ENCODE measurements at places on chromosomes 3 and 15. TPM values are rescaled to one million over a fixed set of nuclear protein-coding genes. Genes with fewer than 3 reads are reported as not detected.

BFSP2 gene
- not detected for total RNA-seq

UCN2 gene
- total RNA-seq: 2.8 TPM

CPNE9 gene
- not detected for total RNA-seq

TRAIP gene
- 18.1 TPM for total RNA-seq

DNA sequence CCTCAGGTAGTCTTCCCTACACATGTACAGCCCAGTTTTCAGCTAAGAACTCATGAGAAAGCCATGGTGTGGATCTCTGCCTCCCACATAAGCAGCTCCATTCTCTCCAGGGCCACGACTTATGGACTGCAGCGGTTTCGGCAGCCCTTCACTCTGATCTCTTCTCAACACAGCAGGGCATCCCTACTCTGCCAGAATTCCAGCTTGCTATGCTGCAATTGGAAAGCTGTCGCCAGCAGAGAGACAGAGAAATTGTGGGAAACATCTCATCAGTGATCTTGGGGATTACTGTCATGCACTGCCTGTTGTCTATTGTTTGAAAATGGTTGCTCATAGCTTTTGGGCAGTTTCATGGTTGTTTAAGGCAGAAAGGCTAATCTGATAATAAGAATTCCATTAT, 11.9 kb upstream of the BLM start:
- no peak overlapping the region for H3K27ac ChIP-seq
- DNase-seq: no peak
- H3K4me1 ChIP-seq: no peaks in the 10 kb centered on the region
- no peaks in the 10 kb centered on the region for H3K27me3 ChIP-seq
- H3K36me3 ChIP-seq: no peaks in the 10 kb centered on the region
- no peak overlapping the region for H3K4me3 ChIP-seq

DNA sequence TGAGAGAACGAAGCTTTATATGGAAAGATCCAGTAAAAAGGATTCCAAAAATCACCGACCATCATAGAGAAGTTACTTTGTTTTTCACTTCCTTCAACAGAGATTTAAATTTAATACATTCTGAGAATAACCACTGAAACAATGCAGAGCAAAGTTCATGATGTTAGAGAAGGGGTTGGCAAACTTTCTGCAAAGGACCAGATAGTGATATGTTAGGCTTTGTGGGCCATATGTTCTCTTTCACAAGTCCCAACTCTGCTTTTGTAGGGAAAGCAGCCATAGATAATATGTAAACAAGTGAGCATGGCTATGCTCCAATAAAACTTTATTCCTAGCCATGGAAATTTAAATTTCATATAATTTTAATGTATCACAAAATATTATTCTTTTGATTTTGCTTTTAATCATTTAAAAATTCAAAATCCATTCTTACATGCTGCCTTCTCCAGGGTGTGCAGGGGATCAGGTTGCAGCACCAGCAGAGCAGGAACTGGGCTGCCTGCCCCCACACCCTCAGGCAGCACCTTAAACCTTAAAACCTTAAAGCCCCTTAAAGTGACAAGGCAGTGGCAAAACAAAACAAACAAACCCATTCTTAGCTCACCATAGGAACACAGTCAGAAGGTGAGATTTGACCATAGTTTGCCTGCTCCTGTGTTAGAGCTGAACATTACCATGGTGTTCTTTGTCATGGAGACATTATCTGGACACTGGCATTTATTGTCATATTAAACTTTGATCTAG, 16.9 kb upstream of the IGSF10 start:
- no peaks in the 10 kb centered on the region for H3K36me3 ChIP-seq
- DNase-seq: peak; percentile 51
- no peak overlapping the region for H3K27ac ChIP-seq
- no peak overlapping the region for H3K4me3 ChIP-seq
- H3K4me1 ChIP-seq: peaks cover 20% of the 10 kb centered on the region

GRCh38 chr3:172303941-172304558, 144.2 kb downstream of the GHSR start:
- H3K27ac ChIP-seq: 0 out of 2 replicates have a peak overlapping the region, but pooled peaks have one; percentile 4
- peaks cover 46% of the 10 kb centered on the region for H3K4me1 ChIP-seq
- no peak for DNase-seq
- H3K36me3 ChIP-seq: peaks cover 87% of the 10 kb centered on the region
- no peaks in the 10 kb centered on the region for H3K27me3 ChIP-seq

- no peaks in the 10 kb centered on the region for H3K4me1 ChIP-seq
- H3K27ac ChIP-seq: no peak overlapping the region
- H3K27me3 ChIP-seq: no peaks in the 10 kb centered on the region
- no peak for DNase-seq
- no peaks in the 10 kb centered on the region for H3K36me3 ChIP-seq
Observed at GRCh38 chr3:59709702-59710553, 660.1 kb upstream of the CFAP20DC start.

DNA sequence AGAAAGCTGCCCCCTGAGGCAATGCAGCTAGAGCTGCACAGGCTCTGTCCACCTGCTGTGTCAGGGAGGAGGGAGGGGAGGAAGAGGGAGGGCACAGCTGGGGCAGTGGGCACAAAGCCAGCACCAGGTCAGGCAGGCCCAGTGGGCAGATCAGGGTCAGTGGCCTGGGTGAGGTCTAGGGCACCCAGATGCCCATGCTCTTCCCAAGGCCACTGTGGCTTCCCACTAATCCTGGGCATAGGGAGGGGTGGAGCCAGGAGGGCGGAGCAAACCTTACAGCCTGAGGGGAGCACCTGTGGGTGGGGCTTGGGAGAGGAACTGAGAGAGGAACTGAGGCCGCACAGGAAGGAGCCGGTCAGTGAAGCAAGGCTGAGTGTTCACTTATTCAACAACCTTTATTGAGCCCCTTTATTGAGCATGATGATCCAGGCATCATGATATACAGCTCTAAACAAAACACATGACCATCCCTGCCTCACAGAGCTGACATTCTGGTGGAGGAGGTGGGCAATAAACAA, 55.0 kb downstream of the RHCG start:
- no peaks in the 10 kb centered on the region for H3K36me3 ChIP-seq
- H3K4me3 ChIP-seq: no peak overlapping the region
- no peak overlapping the region for H3K27ac ChIP-seq
- H3K4me1 ChIP-seq: no peaks in the 10 kb centered on the region
- H3K27me3 ChIP-seq: peaks cover 42% of the 10 kb centered on the region

- no peaks in the 10 kb centered on the region for H3K36me3 ChIP-seq
- H3K4me1 ChIP-seq: no peaks in the 10 kb centered on the region
- no peak overlapping the region for H3K4me3 ChIP-seq
- DNase-seq: no peak
- no peaks in the 10 kb centered on the region for H3K27me3 ChIP-seq
Observed at GRCh38 chr3:106068381-106068780, 199.6 kb upstream of the CBLB start.

DNA sequence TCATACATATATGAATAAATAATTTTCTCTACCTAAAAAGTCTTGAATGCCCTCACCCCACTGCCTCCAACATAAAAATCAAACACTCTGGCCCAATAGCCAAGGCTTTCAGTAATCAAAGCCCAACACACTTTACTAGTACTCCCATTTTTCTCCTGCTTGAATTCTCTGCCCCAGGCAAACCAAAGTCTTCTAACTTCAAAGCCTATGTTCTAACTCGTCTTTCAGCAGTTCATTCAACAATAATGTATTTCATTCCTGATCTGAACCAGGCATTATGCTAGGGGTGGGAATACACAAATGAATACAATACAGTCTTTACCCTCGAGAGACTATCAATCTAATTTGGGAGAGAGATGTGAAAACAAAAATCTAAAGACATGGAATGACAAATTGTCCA, 11.4 kb upstream of the ZNF592 start:
- H3K27me3 ChIP-seq: no peaks in the 10 kb centered on the region
- H3K27ac ChIP-seq: no peak overlapping the region

All from PC-9 (cell line).